Stimulated activated CD8-positive, alpha-beta memory T cell treated with anti-CD3 and anti-CD28 coated beads, Interleukin-15, amount 100 ng/mL, for 24 hours (primary cell): ENCODE measurements at places on chromosomes 5 and 9.

DNA sequence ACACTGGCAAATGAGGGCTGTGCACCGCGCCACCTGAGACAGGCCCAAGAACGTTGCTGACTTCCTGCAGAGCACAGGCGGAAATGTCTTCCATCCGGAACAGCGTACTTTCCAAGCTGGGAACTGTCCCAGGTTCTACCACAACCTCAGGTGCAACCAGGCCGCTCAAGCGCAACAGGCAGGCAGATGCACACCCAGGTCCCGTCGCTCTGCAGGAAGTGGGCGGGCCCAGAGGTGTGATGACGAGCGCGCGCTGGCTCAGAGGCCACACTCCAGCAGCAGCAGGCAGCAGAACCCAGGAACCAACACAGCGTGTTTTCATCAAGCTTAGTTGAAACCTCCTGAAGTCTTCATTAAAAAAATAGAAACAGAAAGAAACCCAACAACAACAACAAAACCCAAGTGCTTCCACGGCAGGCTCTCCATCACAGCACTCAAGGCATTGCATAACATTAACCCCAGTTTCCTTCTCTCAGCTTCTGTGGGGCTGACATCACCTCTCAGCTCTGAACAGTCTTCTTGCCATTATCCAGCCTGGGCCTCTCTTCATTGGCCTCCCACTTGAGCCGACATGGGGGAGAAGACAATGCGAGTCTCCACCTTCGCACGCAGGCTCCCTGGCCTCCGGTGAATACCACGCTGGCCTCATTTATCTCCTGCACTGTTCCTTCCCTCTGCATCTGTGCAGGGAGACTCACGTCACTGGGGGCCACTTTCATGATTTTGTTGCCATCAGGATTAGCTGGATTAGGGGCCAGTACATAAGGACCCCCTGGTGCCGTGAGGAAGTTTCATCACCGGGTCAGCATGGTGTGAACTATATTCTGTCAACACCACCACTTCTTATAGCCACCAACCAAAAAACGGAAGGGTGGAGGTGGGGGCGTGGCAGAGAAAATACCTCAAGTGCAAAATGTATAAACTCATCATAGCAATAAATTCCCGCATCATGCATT, 22.1 kb downstream of the PTCH1 start:
- DNase-seq, result no peak

GRCh38 chr9:115032296-115032695, 85.7 kb downstream of the TNC start:
- DNase-seq, result no peak

DNA sequence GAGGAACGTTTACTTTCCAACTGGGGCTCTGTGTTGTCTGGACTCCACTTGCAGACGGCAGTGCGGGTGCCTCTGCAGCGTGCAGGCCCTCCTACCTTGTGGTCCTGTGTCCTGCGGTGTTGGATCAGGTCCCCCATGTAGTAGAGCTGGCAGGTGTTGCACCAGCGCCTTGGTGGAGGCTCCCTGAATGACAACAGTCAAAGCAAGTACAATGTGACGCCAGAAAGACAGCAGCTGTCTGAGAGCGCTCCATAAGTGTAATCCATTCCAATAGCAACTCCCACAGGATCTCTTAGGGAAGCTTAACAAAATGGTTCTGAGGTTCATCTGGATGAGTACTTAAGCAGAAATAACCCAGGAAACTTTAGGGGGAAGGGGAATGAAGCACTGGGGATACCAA, 9.9 kb downstream of the BBLN start:
- no peak for DNase-seq

DNA sequence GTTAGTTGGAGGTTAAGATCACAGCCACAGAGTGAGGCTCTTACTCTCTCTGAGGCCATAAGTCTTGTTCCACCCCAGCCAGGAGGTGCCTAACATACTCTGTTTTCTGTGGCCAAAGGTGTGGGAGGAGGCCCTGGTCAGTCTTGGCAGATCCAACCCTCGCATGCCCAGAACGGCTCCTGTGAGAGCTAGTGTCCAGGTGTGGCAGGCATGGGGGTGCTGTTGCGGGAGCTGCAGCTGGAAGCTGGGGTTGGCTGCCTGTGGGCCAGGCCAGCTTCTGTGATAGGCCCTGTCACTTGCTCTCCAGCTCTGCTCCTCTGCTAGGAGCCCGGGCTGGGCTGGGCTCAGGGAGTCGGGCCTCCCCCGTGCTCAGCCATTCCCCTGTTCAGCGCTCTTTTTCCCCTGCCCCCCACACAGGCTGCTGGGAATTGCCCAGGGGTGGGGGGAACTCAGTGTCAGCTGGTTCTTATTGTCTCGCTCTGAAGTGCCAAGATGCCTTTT, 31.6 kb downstream of the IER5L start:
- no peak for DNase-seq

DNA sequence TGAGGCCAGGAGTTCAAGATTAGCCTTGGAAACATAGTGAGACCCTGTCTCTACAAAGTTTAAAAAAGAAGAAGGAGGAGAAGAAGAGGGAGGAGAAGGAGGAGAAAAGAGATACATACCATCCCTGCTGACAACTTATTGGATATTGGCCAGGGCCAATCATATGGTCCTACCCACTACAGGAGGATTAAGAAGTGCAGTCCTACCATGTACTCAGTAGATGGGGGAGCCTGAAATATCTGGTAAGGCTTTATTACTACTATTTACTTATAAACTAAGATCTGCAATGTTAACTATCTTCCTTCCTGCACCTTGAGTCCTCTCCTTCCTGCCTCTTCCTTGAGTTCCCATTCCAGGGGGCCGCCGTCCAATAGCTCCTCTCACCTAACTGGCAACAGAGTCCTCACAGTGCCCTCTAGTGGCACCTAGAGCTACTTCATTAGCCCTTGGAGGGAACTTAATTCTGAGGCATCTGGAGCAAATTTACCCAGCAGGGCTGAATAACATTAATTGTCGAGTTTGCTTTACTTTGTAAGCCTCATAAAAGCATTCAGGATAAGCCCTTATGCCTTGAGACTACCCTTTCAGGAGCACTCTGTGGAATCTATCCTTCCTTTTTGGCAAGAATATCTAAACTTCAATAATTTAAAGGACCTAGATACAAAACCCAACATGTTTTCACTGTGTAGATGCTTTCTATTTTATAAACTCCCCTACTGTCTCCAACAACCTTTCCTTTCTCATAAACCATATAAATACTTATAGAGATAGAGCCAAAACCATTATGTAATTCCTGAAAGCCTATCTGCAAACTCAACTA, 39.1 kb upstream of the RANBP6 start:
- DNase-seq, result no peak

GRCh38 chr5:143396353-143396940, 7.0 kb downstream of the NR3C1 start:
- no peak for DNase-seq

DNA sequence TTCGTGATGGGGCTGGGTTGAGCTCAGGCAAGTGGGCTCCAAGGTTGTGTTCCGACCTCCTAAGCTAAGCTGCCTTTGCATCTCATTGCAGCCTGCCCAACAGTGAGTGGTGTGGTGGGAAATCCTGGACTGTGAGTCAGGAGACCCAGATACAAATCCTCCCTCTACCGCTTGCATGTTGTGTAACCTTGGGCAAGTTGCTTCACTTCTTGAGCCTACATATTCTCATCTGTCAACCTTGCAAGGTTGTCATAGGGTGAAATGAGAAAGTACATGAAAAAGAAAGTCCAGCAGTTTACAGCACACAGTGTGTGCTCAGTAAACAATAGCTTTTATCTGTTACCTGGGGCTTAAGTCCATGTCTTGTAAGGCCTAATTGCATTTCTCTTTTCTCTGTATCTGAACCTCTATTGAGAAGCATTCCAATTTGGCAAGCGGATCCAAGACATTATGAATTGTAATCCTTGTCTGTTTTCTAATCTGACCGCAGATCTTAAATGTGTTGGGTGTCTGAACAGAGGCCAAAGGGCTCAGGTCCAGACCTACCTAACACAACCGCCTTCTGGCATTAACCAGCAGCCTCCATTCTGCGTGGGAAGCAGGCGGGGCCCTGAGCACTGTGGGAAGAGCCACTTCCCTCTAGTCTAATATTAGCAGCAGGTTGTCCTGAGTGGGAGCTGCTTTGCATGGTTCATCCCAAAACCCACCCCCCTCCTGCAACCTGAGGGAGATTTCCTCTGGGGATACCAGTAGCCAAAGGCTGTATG, 1.8 kb upstream of the GALNT12 start:
- no peak for DNase-seq

DNA sequence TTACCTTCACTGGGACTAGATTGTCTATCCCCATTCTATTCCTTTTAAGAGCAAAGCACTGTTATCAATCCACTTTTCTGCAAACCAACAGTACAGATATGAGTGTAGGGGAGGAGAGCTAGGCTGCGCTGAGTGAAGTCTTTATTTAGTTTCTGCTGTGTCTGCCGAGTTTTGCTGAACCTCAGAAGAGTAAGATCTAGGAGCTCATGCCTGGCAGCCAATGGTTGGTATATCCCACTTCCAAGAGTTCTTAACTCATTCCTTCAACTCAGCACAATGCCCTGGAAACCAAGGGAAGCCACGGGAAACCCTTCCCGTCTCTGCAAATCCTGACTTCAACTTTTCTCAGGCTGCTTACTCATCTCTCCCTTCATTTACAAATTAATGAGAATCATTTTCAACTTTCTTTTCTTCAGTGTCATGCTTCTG, 58.0 kb upstream of the JAK2 start:
- no peak for DNase-seq

DNA sequence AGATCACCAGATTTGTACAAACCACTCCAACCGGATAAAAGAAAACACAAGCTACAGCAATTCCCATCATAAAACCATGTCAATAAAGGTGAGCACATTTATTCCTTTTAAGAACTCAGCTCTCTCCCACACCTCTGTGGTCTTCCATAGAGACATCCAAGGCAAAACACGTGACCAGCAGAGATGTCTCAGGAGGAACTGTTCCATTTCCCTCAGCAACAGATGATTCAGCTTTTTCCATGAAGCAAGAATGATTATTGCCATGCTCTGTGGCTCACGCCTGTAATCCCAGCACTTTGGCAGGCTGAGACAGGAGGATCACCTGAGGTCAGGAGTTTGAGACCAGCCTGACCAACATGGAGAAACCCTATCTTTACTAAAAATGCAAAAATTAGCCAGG, 15.8 kb downstream of the GZMK start:
- no peak for DNase-seq

DNA sequence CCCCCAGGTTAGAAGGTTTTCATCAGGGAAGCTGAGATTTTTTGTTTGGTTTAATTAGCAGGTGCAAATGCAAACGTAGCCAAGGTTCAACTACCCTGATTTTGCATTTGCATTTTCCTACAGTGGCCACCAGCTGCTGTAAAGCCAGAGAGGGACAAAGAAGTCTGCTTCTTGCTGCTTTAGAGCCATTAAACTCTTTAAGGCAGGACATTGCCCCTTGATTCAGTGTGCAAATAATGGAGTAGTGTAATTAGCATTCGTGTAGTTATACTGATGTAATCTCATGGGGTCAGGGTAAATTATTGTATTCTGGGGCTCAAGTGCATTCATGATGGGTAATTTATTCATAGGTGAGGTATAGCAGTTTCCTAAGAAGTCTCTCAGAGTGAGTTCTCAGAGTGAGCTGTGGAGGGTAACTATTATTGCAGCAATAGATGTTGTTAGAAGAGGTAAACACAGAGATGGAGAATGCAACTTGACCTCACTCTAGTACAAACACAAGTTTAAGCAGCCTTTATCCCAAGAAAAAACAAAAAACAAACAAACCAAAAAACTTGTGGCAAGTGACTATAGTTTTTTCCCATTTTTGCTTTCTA, 526.5 kb downstream of the KIF4B start:
- DNase-seq, result no peak

- no peak for DNase-seq
Observed at GRCh38 chr5:175479125-175479881, 943 bp downstream of the SFXN1 start.

DNA sequence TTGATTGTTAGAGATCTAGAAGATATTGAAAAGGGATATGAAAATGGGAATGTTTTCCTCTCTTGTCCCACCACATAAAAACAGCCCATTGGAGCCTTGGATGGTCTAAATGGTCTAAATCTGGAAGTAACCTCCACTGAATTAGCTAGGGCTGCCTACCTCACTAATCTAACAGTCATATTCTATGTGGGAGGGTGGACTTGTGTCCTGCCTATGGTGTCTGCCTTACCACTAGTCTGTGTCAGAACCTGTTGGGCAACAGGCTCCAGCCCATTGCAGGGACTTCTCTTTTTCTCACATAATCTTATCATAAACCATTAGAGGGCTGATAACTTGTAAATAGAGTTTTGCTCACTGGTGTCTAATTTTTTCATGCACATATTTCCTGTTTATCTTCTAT, 548.8 kb upstream of the CDH18 start:
- DNase-seq, result no peak

GRCh38 chr9:14112226-14112625, 201.7 kb downstream of the NFIB start:
- DNase-seq, result no peak

GRCh38 chr9:137167277-137167746, 2.5 kb downstream of the LRRC26 start:
- no peak for DNase-seq

- no peak for DNase-seq
Observed at GRCh38 chr5:6202149-6202967, 176.0 kb downstream of the MED10 start.

DNA sequence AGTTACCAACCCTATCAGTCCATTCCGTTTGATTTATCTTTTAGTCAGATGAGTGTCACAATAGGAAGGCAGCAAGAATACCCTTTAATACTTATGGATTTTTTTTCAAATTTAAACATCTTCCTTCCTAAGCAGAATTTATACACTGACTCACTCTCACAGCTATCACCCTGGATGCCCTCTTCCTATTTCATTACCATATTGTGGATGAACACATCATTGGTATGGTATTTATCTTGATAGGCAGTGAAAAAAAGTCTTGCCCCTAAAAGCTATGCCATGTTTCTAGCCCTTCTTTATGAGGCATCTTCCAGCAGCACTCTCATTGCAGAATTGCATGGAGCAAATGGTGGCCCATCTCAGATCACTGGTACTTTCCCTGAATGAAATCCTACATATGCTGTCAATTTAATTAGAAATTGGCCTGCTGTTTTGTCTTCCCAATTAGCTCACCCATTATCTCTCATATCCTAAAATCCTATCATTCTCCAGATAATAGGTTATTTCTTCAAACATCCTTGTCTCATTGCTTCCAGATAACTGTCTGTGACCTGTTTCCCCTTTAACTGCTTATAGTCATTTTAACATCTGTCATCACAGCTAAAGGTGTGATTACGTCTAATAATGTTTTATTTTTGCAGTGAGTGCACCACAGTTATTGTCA, 433.5 kb upstream of the POU5F2 start:
- no peak for DNase-seq

GRCh38 chr5:64818245-64818644, 49.5 kb downstream of the CWC27 start:
- no peak for DNase-seq

- no peak for DNase-seq
Observed at GRCh38 chr5:95841914-95842812, 19.6 kb upstream of the GLRX start.
